DMS79 (cell line): ENCODE measurements at places on chromosomes 13 and 19.

- DNase-seq, result no peak
Measured at GRCh38 chr13:72368031-72368430, 359.4 kb downstream of the MZT1 start.

DNA sequence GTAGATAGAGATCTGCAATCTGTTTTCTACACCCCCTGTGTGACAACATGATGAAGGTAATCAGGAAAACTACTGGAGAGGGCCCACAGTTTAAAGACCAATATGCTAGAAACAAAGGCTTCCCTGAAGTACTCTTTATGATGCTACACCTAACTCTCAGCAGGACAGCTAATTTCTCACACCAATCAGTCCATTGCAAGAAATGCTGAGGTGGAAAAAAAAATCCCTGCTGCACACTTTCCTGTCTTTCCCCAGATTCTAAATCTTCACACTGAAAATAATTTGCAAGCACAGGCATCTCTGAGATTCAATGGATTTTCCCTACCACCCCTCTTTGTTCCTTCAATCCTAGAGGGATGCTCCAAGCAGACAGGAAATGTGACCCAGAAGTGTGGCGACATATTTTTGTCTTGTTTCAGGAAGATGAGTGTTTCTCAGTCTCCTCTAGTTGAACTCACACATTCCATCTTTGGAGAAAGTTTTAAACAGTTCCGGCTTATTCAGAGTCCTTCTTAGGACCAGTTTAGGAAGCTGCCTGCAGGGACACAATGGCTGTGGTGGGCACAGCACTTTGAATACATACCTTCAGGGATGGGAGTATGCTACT lies 671.6 kb downstream of the DIAPH3 start:
- DNase-seq, result no peak

DNA sequence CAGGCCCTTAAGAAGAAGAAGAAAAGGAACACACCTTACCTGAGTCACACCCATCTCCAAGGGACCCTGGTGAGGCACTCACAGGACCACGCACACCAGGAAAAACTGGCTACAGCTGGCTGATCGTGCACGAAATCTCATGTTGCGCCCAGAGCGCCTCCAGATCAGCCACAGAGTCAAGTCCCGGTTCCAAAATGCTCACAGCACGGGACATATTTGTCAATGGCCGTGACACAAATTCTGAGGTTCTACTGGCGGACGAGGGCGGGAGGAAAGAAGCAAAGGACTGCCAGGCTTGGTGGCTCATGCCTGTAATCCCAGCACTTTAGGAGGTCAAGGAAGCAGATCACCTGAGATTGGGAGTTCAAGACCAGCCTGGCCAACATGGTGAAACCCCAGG lies 21.5 kb downstream of the SH3GL1 start:
- DNase-seq, result no peak

GRCh38 chr13:114161644-114162532 lies 17.2 kb upstream of the CFAP97D2 start:
- DNase-seq, result no peak

GRCh38 chr13:39297664-39298171 lies 259.5 kb downstream of the NHLRC3 start:
- no peak for DNase-seq

DNA sequence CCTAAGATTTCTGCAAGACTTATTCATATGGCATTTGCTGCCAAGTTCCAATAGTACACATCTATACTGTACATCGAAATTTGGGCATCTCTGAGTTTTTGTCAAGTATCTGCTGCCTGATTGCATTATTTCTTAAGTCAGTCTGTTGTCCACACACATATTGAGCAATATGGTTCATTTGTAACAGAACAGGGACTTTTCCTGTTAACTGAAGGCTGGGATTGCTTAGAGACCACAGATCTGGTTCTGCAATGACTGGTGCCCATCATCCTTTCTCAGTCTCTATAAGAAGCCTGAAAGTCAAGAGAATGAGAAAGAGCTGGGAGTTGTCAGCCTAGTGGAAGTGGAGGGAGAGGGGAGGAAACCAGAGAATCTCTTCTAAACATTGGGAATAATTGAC lies 22.5 kb upstream of the MYCBP2 start:
- no peak for DNase-seq

DNA sequence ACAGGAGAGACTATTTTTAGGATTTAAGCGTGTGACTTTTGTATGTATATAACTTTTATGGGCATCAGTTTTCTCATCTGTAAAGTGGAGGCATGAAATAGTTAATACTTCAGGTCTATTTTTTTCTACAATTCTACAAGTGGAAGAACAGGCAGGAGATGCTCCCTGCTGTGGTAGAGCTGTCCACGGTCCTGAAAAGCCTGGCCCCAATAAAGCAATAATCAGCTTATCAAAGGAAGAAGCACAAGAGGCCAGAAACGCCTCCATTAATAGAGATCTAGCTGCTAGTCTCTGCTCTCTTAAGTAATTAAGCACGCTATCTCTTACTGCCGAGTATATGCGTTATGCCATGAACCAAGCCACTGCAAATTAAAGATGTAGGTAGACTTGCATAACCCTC lies 28.0 kb upstream of the WASF3 start:
- no peak for DNase-seq

DNA sequence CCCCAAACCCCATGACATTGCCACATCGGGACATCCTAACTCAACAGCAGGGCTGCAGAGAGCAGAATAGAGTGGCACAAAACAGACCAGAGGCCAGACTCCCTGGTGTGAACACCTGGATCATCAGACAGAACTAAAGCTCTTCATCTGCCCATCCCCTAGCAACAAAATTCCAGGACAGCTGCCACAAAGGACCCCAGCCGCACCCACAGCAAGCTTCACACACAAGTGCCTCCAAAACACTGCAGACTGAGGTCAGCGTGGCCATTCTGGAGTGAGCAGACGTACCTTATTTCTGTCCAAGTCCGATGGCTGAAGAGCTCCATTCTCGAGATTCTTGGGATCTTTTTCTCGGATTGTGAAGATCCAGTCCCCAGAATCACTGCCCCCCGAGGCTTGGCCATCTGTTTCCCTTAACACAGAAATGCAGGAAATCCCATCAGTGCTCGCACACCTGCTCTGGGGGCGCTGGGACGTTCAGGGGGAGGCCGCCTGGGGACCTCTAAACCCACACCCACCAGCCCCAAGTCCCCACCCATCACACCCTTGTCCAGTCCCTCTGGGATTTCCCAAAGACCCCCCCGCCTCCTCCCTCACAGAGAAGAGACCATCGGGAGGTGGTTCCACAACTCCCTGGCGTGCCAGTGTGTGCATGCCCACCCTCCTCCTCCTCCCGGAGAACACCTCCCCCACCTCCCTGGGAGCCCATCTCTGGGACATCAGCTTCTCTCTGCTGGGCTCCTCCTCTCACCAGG lies 115.2 kb downstream of the STK24 start:
- no peak for DNase-seq

- DNase-seq, result no peak
Measured at GRCh38 chr13:59468396-59468795, 695.3 kb downstream of the DIAPH3 start.

DNA sequence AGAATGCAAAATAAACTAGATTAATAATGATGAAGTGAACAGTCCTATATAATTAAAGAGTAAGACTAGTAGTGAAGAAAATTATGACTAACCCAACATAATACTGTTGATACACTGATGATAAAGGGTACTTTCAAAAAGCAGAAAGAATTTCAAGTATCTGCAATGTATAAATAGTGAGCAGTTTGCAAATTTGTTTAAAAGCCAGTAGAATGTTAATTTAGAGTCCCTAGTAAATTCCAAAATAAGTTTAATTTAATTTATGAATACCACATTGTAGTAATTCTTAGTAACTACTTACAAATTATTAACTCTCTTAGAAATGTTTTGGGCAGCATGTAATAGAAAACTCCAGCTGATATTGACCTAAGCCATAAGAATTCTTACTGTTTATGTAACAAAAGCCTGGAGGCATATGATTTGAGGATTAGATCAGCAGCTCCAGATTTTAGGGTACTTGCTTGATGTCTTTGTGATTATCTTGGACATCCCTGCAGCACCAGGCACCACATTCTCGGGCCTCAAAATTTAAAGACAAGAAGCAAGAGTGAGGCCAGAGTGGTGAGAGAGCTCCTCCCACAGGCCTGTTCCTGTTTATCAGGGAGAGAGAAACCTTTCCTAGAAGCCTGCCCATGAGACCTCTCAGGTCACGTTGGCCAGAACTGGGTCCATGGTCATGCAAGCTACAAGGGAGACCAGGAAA lies 67.6 kb upstream of the TDRD3 start:
- no peak for DNase-seq

DNA sequence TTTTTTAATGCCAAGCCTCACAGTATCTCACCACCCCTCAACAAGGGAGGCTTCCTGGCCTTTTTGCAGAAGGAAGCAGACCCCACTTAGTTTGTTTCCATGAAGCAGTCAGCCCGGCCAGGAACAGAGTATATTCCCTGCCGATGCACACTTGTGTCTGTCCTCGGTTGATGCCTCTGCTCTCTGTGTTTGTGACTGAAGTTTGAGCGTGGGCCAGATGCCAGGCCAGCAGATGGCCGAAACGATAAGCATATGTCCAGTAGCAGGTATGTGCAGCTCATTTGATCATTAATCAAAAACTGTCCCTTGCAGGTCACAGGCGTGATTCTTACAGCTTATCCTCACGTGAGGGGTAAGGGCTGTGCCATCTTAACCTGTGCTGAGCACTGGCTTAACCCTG lies 144.0 kb downstream of the IRS2 start:
- DNase-seq, result no peak

GRCh38 chr19:51708811-51709210 lies 15.0 kb downstream of the HAS1 start:
- DNase-seq, result no peak

DNA sequence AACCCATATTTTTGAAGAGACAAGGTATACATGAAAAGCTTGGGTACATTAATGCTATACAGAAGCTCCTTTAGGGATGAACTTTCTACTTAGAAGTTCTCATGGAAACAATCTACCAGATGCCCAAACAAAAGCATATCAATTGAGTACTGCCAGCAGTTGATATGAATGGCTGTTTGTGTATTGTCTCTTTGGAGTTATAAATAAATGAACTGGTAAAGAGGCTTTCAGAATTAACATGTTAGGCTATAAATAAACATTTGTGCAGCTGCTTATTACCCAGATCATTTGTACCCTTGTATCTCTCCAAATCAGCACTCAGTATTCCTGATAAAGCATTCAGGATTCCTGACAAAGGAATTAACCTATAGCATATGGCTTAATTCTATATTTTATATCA lies 418.9 kb downstream of the FGF14 start:
- DNase-seq, result no peak

- DNase-seq, result no peak
Measured at GRCh38 chr13:106471957-106472543, 63.4 kb downstream of the EFNB2 start.

- DNase-seq, result no peak
Measured at GRCh38 chr13:97333983-97334382, 100.0 kb upstream of the RAP2A start.

- no peak for DNase-seq
Measured at GRCh38 chr19:35352177-35352447, 4.4 kb downstream of the FFAR1 start.

- peak; percentile 25 for DNase-seq
Measured at GRCh38 chr13:34748596-34748995, 193.5 kb upstream of the NBEA start.

DNA sequence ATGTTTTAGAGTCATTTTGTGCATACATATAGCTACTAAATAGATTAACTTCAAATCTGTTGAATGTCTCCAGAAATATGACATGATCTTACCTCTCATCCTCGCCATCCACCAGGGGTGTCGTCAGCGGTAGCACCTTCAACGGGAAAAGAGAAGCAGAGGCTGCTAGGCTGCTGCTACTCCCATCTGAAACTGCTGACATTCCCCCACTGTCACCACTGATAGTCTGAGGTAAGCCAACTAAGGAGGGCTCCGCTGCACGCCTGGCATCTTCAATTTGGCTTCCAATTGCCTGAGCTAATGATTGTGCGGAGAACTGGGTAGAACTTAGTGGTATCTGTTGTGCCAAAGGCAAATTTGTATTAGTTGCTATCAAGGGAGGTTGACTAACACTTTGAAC lies 3.1 kb downstream of the TSC22D1 start:
- no peak for DNase-seq

- no peak for DNase-seq
Measured at GRCh38 chr13:59458908-59459579, 704.7 kb downstream of the DIAPH3 start.

DNA sequence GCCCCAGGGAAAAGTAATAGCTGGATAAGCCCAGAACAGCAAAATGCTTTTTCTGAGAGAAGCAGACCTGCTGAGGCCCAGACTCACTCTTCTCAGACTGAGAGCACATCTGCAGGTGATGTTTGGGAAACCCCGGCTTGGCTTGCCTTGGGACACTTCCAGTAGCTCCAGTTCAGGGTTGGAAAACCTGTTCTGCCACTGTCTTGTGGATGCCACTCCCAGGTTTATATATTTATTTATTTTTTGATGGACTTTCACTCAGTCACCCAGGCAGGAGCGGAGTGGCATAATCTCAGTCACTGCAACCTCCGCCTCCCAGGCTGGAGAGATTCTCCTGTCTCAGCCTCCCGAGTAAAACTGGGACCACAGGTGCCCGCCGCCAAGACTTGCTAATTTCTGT lies 8.0 kb upstream of the SMARCA4 start:
- no peak for DNase-seq

GRCh38 chr19:32540621-32541020 lies 40.4 kb upstream of the PDCD5 start:
- DNase-seq, result no peak

DNA sequence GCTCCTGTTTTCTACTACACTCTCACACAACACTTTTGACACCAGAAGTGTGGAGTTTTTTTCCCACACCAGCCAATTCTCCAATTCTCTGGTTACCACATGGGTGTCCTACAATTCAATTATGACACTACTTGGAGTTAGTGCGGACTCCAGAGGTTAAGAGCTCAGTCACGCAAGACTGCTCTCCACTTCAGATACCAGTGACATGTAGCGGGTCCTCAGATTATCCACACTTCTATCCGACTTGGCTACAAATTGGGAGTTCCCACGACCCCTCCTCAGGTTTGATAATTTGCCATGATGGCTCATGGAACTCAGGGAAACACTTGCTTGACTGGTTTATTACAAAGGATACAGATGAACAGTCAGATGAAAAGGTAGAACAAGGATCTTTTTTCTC lies 32.9 kb downstream of the PAN3 start:
- DNase-seq, result peak; percentile 48

DNA sequence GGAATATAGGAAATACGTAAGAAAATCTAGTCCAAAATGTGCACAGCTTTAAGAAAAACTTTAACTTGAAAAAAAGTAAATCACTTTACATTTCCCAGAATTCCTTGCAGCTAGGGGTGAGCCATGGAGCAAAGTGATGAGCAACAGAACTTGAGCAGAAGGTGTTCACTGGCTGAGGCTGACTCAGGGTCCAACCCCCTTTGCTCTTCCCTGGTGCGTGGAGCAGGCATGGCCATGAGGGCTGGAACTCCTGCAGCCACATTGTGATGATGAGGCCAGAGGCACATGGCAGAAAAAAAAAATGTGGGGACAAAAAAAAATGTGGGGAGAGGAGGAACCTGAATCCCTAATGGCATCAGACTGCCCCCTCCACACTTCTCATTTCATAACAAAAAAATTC lies 9.9 kb upstream of the PLA2G4C start:
- no peak for DNase-seq

- no peak for DNase-seq
Measured at GRCh38 chr13:88071371-88071770, 400.2 kb downstream of the SLITRK5 start.

GRCh38 chr13:43074824-43075510 lies 51.6 kb downstream of the DNAJC15 start:
- no peak for DNase-seq

GRCh38 chr19:1133471-1133929 lies 29.7 kb downstream of the GPX4 start:
- no peak for DNase-seq
